Left renal cortex interstitium (tissue), 4 donors: ENCODE measurements at places on chromosomes 7 and 10.

DNA sequence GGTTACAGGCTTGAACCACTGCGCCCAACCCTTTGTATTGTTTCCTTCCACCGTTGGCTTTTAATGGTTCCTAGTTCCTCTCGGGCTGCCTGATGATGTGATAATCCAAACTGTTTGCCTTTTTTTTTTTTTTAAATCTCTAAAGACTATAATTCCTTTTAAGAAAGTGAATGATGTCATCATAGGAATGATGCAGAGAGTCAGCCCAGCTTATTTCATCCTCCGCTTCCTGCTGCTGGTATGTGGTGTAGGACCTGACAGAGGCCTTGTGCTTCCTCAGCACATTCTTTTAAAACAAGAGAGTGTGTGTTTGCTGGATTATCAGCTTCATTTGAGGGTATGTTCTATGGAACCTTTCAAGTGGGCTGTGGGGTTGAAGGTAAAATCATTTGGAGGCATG lies 241.4 kb downstream of the LRMDA start:
- DNase-seq: no peak

DNA sequence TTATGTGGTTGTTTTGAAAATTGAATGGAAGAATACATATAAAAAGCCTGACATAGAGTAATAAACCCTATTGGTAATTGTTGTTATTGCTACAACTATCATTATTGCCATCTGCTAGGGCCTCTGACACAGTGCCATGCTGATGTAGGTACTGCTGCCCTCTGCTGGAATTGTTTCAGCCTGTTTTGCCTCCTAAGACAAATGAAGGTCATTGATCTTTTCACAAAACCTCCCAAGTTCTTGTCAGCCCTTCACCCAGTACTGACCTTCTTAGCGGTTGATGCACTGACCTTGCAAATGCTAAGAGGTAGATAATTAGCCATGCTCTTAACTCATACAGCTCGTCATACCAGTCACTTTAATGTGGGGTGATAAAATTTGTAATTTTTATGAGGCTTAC lies 975.2 kb downstream of the SORCS1 start:
- DNase-seq: no peak

GRCh38 chr10:72329290-72330068 lies 25.2 kb downstream of the DNAJB12 start:
- DNase-seq: no peak

GRCh38 chr10:16440396-16441133 lies 3.8 kb downstream of the PTER start:
- DNase-seq: no peak

DNA sequence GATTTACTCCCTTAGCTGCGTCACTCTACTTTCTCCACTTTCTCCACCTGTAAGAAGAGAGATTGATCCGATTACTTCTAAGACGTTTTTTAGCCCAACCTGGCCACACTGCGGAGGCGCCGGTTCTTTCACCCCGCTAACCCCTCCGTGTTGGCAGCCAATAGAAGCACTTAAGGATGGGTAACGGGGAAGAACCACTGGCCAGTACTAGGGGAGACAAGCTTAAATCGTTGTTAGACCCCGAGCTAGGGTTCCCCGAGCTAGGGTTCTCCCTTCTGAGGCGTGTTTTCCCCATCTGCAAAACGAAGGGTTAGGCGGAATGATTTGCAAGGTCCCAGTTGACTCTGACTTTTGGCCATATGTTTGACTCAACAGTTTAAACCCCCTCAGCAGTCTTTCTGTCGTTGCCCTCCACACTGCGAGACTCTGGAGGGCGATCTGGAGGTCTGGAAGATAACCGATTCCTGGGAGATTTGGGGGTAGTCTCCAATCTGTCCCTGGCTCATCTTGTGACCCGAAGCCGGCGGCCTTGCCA lies 644 bp downstream of the UMAD1 start:
- DNase-seq: no peak

DNA sequence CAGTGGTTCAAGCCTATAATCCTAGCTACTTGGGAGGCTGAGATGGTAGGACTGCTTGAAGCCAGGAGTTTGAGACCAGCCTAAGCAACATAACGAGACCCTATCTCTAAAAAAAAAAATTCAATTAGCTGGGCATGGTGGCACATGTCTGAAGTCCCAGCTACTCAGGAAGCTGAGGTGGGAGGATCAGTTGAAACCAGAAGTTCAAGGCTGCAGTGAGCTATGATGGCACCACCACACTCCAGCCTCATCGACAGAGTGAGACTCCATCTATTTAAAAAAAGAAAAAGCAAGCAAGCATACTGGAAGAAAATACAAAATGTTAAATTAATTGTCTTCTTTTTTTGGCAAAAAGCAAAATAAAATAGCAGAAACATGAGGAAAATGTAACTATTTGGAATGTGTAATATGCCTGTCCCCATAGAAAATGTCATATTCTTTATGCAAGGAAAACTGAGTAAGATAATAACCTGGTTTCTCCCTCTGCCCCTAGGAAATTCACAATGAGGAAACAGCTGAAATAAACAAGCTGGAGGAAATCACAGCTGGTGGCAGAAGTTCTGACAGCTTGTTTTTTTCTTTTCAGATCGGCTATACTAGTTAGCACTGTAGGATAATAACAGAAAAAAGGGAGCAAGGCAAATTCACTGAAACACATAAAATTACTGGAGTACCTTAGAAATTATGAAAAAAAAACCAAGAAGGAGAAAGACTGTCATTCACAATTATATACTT lies 48.5 kb downstream of the HERPUD2 start:
- no peak for DNase-seq

DNA sequence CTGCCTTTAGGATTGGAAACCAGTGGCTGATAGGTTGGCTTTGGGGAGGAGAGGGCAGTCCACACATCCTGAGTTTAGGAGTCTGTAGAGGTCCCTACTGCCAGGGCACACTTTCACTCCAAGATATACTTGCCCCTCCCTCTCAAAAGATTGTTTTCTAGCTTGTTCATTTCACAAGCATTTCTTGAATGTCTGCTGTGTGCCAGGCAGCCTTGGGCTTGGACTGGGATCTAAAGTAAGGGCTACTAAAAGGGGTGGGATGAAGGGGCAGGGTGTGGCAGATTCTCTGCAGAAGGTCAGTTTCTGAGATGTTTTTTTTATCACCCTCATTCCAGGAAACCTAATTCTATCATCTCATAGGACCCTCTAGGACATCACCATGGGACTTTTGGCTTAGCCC lies 272.4 kb downstream of the SKAP2 start:
- no peak for DNase-seq

DNA sequence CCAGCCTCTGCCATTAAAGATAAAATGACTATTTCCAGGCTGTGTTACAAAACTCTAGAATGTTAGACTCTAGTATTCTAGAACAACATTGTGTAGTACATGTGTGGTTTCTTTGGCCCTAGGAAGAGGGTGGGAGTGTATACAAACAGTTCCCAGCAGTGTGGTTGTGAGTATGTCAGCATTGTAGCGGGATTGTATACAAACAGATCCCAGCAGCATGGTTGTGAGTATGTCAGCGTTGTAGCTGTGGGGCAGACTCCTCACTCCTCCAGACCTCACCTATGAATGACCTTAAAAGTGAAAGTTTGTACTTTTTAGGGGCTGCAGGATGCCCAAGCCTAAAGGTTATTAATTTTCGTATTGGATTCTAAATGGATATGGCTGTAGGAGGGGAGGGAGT lies 6.9 kb upstream of the ACSL5 start:
- DNase-seq: no peak

GRCh38 chr7:38411404-38411803 lies 138.0 kb upstream of the TARP start:
- no peak for DNase-seq

GRCh38 chr10:48748573-48748972 lies 63.9 kb downstream of the WDFY4 start:
- DNase-seq: no peak

DNA sequence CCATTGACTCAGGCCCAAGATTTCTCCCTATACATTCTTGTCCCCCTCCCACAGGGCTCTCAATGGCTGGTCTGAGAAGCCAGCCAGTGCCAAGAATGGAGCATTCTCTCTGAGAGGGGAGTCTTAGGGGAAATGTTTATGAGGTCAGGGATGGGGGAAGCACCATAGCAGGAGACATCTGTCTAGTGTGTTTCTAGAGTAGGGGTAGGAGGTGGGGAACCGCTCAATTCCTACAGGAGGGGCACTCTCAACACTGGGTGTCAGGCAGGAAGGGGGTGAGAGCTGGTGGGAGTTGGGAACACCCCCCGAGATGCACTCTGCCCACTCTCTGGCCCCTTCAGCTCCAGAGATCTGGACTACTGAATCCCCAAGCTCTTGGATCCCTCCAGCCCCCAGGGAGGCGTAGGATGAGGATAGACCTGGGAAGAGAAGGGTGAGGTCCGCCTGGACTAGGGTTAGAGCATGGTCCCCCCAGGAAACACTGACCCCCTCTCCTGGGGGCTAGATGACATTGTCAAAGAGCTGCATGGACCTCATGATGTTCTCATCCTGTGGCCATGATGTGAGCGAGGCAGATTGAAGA lies 8.7 kb upstream of the OGA start:
- DNase-seq: no peak

DNA sequence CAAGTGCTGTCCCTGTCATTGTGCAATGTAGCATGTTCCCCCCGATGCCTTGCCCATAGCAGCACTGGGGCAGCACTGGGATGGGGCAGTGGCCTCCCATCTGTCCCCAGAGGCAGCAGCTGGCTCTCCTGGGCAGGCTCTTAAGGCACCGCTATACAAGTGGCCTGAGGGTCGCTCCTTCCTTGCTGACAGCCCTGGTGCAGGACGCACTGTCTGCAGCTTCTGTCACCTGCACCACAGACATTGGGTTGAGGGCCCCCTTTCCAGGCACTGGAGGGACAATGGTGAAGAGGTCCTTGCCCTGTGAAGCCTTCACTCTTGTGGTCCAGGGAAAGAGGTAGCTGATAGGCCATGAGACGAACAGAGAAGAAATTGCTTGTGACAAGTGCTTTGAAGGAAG lies 10.6 kb downstream of the CPSF4 start:
- DNase-seq: no peak

- DNase-seq: no peak
Measured at GRCh38 chr7:125926621-125927020, 997.0 kb upstream of the POT1 start.

GRCh38 chr7:17009007-17009719 lies 127.4 kb upstream of the AGR3 start:
- DNase-seq: no peak

GRCh38 chr7:158238616-158239289 lies 348.9 kb downstream of the PTPRN2 start:
- DNase-seq: no peak

- DNase-seq: no peak
Measured at GRCh38 chr7:32680259-32681173, 185.2 kb downstream of the AVL9 start.

DNA sequence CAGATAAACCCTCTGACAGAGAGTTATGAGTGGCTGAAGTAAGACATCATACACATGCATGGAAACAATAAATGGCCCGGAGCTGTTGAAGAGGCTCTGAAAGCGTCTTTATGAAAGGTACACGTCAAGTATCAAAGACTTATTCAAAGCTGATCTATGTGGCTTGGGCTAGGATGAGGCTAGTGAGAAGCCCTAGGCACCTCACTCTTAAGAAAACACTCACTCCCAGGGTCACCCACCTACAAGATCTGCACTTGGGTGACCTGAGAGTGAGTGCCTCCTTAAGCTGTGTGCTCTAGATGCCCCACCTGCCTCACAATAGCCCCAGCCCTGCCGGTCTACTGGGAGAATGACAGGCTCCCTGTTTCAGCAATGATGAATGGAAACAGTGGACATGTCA lies 1.1 kb upstream of the GIMAP1 start:
- no peak for DNase-seq

DNA sequence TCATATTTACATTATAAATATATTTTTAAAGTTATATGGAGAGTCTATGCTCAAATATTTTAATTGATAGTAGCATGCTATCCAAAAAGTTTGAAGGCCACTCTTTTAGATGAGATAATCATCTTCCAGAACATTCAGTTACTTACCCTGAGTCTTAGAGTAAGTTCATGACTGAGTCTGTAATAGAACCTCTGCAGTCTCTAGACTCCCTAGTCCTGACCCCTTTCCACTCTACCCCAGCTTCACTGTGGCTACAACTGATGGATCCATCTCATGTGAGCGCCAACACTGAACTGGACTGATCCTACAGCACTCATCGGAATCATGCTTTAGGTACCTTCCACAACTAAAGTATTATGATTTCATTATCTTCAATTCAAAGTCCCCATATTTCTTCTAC lies 10.1 kb downstream of the HACD1 start:
- DNase-seq: no peak

- no peak for DNase-seq
Measured at GRCh38 chr7:155694851-155695250, 50.4 kb downstream of the RBM33 start.

GRCh38 chr10:15704581-15704968 lies 15.1 kb downstream of the ITGA8 start:
- DNase-seq: no peak

DNA sequence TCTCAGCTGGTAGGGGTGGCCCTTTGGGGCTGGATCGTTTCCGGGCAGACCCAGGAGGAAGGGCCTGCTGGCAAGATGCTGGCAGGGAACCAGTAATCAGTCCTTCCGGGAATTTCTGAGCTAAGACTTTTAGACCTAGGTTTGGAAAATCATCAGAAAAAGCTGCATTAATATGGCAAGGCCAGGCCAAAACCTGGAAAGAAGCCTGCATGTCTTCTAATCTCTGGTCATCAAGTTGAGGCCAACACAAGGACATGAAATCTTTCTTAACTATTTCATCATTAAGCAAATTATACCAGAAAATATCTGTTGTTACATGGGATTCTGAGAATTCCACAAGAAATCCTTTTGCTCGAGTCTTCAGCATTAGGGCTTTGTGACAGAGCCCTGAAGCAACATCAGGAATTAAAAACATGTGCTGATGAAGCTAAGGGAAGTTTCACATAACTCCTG lies 19.9 kb downstream of the CPA1 start:
- no peak for DNase-seq

- no peak for DNase-seq
Measured at GRCh38 chr7:131111081-131111576, 216.5 kb upstream of the MKLN1 start.

DNA sequence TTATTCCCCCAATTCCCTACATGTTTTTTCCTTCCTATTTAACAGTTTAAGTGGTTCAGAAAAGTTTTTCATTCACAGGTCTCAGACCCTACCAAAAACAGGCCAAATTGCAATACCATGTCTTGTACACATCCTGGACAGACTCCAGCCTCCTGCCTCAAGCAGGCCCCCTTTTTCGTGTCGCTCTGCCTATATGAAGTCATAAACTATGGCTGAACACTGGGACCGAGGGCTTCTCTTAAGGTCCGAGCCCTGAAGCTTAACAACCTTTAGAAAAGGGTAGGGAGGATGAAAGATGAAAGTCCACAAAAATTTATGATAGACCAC lies 1.4 kb downstream of the FBXW4 start:
- no peak for DNase-seq
